ENCODE measurements at places on chromosomes 5 and 9. TPM values are rescaled to one million over a fixed set of nuclear protein-coding genes. Genes with fewer than 3 reads are reported as not detected.

The PLPP7 gene
- 124 TPM for total RNA-seq

The PHYHD1 gene
- 51.9 TPM for total RNA-seq

The PTGES gene
- 1.1 TPM for total RNA-seq

The MLANA gene
- not detected for total RNA-seq

The CREBRF gene
- 20.9 TPM for total RNA-seq

The DND1 gene
- total RNA-seq = not detected

The PCDHGB6 gene
- 7.1 TPM for total RNA-seq

DNA sequence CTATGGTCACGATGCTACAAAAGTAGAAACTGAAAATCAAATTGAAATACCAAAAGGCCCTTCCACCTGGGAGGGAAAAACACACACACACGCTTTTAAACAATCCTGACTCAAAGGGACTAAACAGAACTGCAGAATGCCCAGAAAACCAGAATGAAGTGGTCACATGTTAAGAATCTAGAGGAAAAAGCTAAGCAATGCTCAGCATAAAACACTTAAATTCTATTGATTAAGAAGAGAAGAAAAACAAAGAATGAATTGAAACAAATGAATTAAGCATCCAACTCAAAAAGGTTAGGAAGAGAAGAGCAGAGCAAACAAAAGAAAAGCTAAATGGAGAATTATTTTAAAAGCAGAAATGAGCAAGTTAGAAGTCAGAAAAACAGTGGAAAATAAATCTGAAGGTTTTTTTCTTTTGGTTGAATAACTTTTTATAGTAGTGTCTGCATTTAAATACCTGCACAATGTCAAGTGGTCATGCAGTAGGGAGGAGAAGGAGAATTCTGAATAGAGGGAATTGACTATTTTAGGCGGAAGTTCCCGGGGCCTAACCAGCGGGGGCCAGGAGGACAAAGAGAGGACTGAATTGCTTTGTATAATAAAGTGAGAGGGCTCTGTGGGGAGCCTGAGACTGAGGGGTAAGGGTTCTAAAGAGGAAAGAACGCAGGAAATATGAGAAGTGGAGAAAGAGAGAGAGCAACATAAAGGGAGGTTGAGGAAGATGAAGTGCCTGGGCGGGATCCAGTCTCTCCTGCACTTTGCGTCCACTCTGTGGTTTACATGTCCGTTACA lies 146.8 kb downstream of the ATPSCKMT start:
- no peak for DNase-seq

- DNase-seq = peak; percentile 87
Observed at GRCh38 chr5:1479581-1480188, 34.4 kb upstream of the SLC6A3 start.

DNA sequence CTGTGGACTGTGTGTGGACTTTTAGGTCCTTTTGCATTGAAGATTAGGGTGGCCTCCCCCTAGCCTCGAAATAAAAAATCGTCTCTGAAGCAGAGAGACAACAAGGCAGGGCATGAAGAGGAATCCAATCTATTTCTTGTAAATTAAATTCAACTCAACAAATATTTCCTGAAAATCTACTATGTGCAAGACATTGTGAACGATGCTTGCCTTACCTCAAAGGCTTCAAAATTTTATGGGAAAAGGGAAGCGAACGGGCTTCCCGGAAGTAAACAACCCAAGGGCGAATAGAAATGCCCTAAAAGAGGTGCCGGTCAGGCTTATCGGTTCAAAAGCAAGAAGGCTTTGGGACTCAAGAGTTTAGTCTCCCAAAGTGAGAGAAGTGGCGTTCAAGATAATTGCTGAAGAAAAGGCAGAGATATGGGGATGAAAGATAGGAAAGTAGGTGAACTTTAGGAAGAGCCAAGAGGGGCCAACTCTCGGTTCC lies 525 bp downstream of the KIF24 start:
- no peak for DNase-seq

DNA sequence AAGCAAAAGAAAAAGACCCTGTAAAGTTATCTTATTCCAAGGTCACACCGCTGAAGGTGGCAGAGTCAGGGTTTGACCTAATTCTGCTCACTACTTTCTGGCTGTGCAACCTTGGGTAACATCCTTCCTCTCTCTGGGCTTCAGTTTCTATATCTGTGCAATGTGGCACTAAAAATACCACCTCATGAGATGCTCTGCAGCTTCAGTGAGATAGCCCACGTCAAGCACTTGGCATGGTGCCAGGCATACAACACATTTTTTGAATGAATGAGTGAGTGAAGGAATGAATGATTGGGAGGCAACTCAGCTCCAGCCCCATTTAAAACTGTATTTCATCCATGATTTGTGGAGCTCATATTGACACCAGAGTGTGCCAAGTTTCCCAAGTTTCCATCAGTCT lies 62.3 kb downstream of the FOXI1 start:
- DNase-seq = no peak

DNA sequence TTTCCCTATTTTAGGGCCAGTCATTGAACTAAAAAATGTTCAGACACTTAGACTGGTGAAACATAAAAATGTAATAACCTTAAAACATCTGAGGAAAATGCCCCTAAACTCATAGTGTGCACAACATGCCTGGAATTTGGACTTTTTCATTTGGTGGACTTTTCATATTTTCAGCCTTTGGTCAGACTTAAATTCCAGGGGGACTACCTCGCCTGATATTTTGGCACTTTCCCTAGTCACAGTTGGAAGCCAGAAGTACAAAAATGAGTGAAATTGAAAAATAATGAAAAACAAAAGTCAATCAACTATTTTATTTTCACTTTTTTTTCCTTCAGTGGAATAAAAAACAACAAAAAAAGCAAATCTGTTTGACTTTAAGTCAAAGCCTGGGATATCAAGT lies 256.2 kb downstream of the ACTL7B start:
- DNase-seq = no peak

- peak; percentile 85 for DNase-seq
Observed at GRCh38 chr5:122076669-122077365, 1.2 kb downstream of the LOX start.

GRCh38 chr9:119967867-119968535 lies 598.8 kb upstream of the BRINP1 start:
- no peak for DNase-seq

DNA sequence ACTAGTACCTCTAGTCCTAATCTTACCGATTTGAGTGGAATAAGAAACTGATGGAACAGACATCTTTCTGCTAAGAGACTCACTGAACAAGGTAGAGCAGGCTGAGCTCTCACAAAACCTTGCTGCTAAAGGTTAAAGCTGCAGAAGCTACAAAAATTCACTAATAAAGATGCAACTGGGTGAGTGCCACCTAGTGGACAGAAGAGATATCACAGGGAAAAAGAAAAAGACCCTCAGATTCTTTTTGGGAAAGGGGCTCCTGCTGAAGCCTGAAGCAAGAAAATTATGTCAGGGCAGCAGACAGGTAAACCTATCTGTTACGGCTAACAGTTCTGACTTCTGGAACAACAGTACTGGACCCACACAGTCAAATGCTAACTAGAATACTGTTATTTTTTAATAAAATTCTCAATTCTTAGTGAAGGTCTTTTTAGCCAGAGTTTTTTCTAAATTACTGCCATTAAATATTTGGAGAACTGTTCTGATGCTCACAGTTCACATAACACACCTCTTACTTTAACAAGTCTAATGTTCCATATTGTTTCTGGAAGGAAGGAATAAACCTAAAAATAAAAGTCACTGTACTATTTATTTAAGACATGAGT lies 51.2 kb downstream of the DIAPH1 start:
- no peak for DNase-seq

- no peak for DNase-seq
Observed at GRCh38 chr5:83718936-83719495, 1.6 kb downstream of the HAPLN1 start.

DNA sequence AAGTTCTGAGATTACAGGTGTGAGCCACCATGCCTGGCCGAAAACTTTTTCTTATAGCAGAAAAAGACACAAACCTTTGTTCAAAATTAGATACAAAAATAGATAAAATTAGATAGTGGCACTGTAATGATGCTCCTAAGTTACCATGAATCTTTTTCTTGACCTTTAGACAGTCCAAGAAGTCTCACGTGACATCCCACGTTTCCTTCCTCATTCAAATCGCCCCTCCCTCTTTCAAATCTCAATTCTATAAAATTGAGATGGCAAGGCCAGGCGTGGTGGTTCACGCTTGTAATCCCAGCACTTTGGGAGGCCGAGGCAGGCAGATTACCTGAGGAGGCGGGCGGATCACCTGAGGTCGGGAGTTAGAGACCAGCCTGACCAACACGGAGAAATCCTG lies 7.7 kb upstream of the ZCCHC10 start:
- no peak for DNase-seq

- no peak for DNase-seq
Observed at GRCh38 chr9:69571032-69571431, 101.1 kb downstream of the APBA1 start.

GRCh38 chr9:126869368-126869767 lies 8.9 kb downstream of the ZBTB34 start:
- no peak for DNase-seq

- no peak for DNase-seq
Observed at GRCh38 chr9:84659313-84659712, 10.2 kb upstream of the NTRK2 start.

DNA sequence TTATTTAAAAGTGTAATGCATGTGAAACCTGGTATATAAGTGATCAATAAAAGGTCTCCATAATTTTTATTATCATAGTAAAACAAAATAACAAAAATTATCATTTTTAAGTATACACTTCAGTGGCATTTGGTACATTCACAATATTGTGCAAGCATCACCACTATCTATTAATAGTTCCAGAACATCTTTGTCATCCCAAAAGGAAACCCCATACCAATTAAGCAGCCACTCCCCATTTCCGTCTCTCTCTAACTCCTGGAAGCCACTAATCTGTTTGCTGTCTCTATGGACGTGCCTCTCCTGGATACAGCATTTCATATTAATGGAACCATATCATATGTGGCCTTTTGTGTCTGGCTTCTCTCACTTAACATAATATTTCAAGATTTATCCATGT lies 7.6 kb downstream of the OLFML2A start:
- DNase-seq = peak; percentile 49

DNA sequence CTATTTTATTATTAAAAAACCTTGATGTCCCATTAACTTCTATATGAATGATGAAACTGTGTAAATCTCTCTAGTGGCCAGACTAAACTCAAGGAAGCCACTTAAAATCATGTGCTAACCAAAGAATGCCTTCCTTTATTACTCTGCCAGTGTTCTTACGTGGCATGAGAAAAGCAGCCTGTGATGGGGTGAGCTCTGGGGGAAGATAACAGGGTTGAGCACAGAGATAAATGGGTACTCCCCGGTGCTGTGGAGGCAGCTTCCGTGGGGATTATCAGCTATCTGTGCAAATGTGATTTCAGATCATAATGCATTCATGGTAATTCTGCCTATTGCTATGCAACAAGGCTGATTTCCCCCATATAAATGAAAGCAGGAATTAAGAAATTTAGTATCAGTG lies 181.3 kb downstream of the CAVIN4 start:
- no peak for DNase-seq

- DNase-seq = no peak
Observed at GRCh38 chr9:123382653-123383511, 26.9 kb downstream of the CRB2 start.

DNA sequence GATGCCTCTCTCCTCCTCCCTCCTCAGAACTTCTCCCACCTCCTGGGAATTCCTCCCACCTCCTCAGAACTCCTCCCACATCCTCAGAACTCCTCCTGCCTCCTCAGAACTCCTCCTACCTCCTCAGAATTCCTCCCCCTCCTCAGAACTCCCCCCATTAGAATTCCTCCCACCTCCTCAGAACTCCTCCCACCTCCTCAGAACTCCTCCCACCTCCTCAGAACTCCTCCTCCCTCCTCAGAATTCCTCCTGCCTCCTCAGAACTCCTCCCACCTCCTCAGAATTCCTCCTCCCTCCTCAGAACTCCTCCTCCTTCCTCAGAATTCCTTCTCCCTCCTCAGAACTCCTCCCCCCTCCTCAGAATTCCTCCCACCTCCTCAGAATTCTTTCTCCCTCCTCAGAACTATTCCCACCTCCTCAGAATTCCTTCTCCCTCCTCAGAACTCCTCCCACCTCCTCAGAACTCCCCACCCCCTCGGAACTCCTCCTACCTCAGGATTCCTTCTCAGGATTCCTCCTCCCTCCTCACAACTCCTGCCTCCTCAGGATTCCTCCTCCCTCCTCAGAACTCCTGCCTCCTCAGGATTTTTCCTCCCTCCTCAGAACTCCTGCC lies 23.9 kb downstream of the SLC46A2 start:
- no peak for DNase-seq

DNA sequence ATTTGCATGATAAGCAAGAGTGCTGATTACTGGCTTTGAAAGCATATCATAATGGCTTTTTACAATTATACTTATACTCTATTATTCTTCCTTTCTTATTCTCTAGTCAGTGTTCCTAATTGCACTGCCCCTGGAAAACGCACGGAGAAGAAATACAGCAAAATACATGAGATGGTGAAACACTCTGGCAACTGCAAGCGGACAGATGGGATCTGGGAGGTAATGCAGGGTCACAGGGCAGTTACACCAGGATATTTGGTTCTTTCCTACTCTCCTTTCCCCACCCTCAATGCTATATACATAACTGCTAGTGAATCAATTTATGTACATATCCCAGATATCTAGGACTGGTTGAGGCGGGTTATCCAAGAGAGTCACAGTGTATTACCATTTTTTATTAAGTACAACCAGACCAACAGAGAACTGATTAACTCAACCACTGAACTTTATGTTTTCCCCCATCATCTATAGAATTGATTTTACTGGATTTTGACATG lies 423.7 kb downstream of the ZSWIM6 start:
- DNase-seq = no peak

DNA sequence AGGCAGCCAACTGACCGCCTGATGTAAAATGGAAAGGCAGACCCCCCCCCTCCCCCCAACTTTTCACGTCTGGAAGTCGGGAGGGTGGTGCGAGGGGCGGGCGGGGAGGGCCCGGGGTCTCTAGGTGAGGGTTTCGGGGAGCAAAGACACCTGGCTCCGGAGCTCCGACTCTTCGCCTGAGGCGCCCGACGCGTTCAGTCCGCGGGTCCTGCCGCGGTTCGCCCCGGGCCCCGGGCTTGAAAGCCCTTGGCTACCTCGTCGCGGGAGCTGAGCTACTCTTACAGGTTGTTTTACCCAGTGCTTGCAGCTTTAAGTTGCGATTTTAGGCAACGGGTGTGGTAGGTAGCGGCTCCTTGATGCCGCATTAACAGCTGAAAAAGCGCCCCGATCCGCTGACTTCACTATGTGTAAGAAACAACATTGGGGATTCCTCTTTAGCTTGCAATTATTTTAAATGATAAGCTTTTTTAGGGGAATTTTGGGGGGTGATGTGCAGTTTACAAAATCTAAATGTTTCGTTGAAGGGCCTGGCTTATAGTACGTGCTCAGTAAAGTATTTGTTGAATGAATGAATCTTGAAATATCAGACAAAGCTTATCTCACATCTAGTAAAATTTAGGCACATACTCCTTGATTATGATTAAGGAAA lies 722 bp downstream of the CDC42SE2 start:
- DNase-seq = no peak

- no peak for DNase-seq
Observed at GRCh38 chr5:108149369-108149768, 232.5 kb downstream of the FBXL17 start.

Measured in right atrium auricular region (tissue), 2 donors.